Lung (tissue), 17 donors: ENCODE measurements at places on chromosomes 4 and X. TPM values are rescaled to one million over a fixed set of nuclear protein-coding genes. Genes with fewer than 3 reads are reported as not detected.

- H3K36me3 ChIP-seq = no peaks in the 10 kb centered on the region
- DNase-seq = no peak
- H3K4me3 ChIP-seq = no peak overlapping the region
- H3K4me1 ChIP-seq = no peaks in the 10 kb centered on the region
- H3K27ac ChIP-seq = no peak overlapping the region
Observed at GRCh38 chr4:135185256-135185655, 983.7 kb upstream of the PABPC4L start.

GRCh38 chr4:15405018-15405417 is 22.8 kb upstream of the C1QTNF7 start:
- DNase-seq = no peak
- peaks cover 8% of the 10 kb centered on the region for H3K4me1 ChIP-seq
- H3K27ac ChIP-seq = no peak overlapping the region
- H3K36me3 ChIP-seq = no peaks in the 10 kb centered on the region
- H3K27me3 ChIP-seq = no peaks in the 10 kb centered on the region

- H3K4me3 ChIP-seq = no peak overlapping the region
- no peaks in the 10 kb centered on the region for H3K4me1 ChIP-seq
- H3K36me3 ChIP-seq = no peaks in the 10 kb centered on the region
- H3K27me3 ChIP-seq = peaks cover 5% of the 10 kb centered on the region
- no peak for DNase-seq
- H3K27ac ChIP-seq = no peak overlapping the region
Observed at GRCh38 chrX:42459735-42460134, 318.2 kb downstream of the PPP1R2C start.

CSTF2 gene
- 18.5 TPM for total RNA-seq
